ENCODE measurements at places on chromosomes 3 and 15.
A peak's percentile ranks its signal among the peaks of the same experiment; 100 is the strongest.

DNA sequence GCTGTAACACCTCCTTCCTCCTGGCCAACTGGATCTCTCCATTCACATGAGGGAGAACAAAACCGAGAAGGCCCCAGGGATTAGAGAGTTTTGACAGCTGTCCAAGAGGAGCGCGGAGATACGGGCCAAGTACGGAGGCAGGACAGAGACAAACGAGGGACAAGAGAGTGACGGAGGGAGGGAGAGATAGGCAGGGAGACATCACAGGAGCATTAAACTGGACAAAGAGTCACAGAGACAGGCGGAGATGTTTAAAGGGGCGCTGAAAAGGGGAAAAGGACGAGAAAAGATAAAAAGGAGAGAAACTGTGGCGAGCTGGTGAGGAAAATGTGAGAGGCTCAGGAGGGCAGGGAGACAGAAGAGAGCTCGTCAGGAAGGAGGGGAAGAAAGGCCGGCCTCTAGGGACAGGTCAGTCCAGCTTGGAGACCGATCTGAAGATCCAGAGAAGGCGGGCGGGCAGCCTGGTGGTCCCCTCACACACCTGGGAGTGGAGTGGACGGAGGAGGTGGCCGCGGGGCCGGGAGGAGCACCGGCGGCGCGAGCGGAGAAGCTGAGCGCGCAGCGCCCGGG, 40.5 kb upstream of the ROPN1 start:
- DNase-seq, result no peak

DNA sequence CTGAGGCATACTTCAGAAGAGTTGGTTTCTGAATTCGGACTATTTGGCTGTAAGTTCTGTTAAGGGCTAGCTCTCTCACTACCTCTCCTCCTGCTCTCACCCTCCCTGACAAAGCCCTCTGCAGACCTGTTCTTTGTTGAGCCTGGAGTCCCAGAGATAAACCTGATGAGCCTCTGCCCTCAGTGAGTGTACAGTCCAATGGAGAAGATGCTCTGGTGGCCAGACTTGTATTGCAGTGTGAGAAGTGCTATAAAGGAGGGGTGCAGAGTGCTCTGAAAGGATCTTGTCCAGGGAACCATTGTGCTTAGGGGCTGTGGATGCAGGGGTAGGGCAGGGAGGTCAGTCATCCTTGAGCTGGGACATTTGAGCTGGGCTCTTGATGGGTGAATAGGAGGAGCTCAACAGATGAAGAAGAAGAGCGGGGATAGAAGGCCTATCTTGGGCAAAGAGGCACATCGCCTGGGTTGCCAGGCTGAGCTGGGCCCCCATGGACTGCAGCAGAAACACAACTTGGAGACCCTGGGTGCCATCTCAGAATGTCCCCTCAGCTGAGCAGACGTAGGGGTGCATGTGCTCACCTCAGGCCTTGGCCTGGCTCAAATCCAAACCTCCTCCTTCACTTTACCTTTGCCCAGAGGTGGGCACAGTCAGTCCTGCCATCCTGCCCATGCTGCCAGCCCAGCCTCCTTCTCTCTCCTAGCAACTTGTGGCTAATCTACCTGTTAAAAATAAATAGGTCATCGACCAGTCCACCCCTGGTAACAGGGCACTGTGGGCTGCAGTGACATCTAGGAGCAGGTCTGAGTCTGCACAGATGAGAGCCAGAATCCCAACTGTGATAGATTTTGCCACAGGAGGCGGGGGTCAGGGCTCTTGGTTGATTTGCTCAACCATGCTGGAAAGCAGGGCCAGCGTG, 3.3 kb downstream of the CAND2 start:
- no peak for DNase-seq

- DNase-seq, result no peak
These were observed 2.9 kb downstream of the CCRL2 start for GRCh38 chr3:46409739-46410489.

- no peak for DNase-seq
These were observed 415.9 kb upstream of the KCNMB2 start for GRCh38 chr3:178120367-178120766.

GRCh38 chr3:149620291-149621020, 37.4 kb downstream of the WWTR1 start:
- DNase-seq, result no peak

DNA sequence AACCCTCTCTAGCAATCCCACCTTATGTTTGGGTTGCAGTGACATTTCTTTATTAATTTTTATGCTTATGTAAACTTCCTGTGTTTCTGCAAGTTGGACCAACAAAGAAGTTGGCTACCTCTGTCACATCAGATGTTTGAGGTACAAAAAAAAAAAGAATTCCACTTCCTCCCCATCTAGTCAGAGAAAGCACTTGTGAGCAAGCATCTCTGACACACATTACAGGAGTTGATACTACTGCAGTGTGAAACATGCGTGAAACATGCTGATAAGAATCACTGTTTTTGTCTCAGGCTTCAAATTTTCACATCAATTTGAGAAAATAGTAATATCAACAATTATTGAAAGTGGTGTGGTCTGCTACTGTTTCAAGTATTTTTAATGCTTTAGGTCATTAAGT, 1.3 kb downstream of the SCAANT1 start:
- no peak for DNase-seq

GRCh38 chr15:55942332-55942731, 51.1 kb downstream of the NEDD4 start:
- no peak for DNase-seq

DNA sequence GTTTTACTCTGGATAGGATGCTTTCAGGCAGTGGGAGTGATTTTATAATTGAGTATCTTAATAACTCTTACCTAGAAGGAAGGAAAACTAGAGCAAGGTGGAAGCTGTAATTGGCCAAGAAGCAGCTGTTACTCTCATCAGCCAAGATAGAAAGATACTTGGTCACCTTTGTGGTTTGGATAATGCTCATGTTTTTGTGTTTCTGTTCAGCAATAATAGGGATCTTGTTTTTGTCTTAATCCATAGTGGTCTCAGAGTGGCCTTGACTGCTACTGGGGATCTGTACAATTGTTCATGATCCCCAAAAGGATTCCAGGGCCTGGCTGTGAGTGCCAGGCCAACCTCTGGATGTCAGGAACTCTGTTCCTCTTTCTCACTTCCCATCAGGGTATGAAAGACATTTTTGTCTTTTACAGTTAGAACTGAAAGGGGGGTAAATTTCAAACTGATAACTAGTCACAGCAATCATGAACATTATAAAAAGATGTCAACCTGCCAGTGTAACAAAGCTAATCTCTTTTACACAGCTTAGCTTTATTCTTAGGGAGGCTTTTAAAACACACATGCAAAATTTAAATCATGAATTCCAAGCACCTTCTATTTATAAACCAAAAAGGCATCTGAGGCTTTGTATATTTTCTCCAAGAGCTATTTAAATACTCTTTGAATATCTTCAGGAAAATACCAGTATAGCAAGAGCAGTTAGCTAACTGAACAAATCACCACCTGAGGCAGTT, 6.0 kb downstream of the UBL7 start:
- DNase-seq, result no peak

DNA sequence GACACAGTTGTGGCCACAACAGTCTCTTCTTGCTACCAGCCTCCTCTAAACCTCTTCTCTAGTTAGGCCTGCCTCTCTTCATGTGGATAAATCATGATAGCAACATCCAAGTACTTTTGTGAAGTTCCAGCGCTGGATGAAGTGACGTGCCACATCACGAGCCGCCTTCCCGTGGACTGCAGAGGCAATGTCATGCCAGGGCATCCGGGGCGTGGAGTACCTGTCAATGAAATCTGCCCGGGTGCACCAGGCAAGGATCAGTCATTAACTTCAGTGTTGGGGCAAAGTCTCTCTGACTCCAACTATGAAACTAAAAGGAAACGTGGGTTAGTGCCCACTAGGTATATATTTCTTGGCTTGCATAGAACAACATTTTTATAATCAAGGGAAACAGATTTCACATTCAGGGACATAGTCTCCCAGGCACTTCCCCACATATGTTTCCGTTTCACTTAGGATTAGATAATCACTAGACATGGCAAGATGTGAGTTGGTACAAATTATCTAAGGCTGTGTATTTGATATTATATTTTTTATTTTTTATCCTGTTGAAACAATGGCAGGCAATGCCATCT, 133.6 kb downstream of the PLD1 start:
- DNase-seq, result no peak

GRCh38 chr3:44554626-44555592, at the start of gene ZKSCAN7:
Gene ZKSCAN7 (plus strand): TSS chr3:44555193. CDS start chr3:44557048, 1,855 bp downstream.
- DNase-seq, result peak; percentile 42

GRCh38 chr15:78726870-78727551, 84.3 kb downstream of the ADAMTS7 start:
- no peak for DNase-seq

GRCh38 chr3:111967068-111967467, 11.8 kb upstream of the ABHD10 start:
- no peak for DNase-seq

DNA sequence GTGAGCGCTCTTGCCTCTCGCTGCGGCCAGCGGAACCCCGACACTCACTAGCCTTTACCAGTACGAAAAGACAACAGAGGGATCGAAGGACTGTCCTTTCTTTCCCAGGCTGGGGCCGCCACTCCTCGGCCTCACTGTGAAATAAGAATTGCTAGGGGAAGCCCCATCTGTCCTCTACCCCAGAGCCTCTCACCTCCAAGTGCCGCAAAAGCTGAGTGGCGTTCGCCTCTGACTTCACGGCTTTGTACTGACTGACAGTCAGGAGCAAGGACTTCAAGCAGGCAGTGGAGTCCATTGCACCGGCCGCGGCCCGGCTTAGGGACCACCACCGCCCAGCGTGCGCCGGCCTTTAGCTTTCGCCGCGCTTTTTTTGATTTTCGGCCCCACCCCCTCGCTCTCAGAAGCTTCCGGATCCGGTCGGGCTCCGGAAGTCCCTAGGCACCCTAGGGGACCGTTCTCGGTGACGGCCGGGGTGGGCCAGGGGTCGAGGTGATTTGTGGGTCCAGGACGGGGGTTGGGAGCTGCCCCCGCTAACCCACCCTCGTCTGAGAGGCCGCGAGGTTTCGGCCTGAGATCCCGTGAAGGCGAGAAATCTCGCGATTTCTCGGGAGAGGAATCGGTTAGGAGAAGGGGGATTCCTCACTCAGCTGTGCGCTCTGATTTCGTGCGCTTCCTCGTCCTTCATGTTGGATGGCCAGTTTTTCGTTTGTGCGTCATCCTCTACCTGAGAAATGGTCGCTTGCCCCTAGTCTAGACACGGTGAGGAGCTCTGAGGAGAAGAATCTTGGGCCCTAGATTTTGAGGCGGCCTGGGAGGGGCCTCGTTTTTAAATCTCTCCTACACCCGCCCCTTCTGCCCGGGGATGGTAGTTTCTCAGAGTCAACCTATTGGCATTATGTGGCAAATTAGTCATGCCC, at the start of the genes CIP2A and DZIP3:
Gene CIP2A (minus strand): TSS at position 358 of the 917 bp plus-strand sequence. CDS start 63 bp downstream, at position 295.
Gene DZIP3 (plus strand): TSS at position 642 of the 917 bp plus-strand sequence. CDS start 15,685 bp downstream, outside the sequence.
- peak; percentile 84 for DNase-seq

DNA sequence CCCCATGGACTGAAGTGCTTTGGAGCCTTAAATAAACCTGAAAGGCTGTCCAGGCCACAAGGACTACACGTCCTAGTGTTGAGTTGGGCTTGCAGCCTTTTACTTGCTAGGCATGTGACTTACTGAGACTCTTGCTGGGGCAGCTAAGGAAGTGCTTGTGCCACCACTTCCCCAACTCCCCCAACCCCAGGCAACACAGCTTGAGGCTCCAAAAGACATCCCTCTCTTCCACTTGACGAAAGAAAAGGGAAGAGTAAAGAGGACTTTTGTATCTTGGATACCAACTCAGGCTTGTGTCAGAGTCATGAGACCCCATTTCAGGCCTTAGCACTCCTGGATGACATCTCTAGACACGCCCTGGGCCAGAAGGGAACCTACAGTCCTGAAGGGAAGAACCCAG, 109.8 kb downstream of the XRN1 start:
- DNase-seq, result no peak

DNA sequence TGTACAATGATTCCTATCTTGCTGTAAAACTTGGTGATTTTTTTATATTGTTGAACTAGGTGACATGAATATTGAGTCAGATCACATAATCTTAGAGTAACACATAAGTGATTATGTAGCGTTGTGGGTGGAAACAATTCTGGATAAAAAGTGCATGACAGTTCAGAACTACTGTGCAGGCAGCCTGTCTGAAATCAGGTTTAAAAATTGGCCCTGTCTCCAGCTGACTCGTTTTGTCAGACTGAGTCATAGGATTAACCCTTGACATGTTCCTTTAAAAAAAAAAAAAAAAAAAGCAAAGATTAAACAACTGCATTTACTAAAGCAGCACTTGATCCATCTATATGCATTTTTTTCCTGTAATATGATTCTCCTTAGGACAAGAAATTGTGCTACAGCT, 160.0 kb upstream of the CGNL1 start:
- no peak for DNase-seq

DNA sequence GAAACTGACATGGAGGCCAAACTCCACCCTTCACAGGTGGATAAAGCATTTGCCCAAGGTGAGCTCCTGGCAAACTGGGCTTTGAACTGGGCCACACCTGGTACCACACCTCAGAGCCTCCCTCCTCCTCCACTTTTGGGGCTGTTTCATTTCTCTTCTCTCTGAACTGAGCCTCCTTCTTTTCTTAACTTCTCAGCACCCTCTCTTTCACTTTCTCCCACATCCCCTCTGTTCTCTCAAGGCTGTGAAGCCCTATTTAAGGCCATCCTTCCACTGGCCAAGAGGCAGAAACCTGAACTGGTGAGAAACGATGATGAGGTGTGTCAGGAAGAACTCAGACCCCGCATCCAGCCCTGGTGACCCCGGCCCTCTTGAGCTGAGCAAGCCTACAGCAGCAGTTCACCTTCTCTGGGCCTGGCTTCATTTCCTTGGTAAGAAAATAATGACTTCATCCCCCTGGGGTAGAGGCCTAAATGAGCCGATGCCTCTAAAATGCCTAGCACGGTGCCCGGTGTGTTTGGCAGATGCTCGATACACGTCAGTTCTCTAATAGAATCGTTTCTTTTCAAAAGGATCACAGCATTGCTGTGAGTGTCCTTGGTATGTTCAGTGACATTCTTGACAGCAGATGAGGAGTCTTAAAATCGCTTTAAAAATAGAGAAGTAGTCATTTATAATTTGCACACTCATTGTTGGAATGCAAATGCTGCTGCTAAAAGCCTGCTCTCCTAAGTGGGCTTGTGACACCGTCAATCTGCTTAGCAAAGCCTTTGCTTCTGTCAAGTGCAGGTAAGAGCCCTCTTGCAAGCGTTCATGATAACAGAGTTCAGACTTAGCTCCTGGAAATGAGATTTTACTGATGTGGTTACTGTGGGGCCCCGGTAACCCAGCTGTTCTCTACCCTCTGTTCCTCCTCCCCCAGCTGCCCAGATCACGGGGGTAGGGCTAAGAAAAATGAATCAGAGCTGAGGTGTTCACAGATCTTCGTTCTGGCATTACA, 97.7 kb upstream of the ATP2B2 start:
- DNase-seq, result peak; percentile 32

DNA sequence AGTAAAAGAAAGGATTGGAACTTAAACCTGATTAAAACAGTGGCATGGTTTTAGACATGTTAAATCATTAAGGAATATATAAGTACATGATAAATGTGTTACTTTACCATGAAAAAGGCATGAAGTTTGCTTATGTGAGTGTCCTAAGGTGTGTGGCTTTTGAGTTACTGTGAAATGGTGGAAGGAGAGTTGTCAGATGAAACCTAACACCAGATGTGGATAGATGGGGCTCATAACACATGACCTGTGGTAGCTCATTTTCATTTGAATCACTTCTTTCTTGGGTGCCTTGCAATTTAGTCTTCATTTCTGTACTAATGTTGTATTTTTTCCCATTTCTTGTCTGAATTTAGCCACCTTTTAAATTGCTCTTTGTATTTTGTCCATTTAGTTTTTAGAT, 13.0 kb downstream of the MEF2A start:
- no peak for DNase-seq
